Stimulated activated CD8-positive, alpha-beta memory T cell treated with anti-CD3 and anti-CD28 coated beads, Interleukin-15, amount 100 ng/mL, for 4 hours (primary cell): ENCODE measurements at places on chromosomes 4 and X.
A peak's percentile ranks its signal among the peaks of the same experiment; 100 is the strongest.

- no peak for DNase-seq
Observed at GRCh38 chr4:95742179-95742578, 97.7 kb upstream of the PDHA2 start.

- no peak for DNase-seq
Observed at GRCh38 chrX:47283015-47283771, 50.4 kb downstream of the USP11 start.

GRCh38 chr4:182448281-182449151 is 205.3 kb downstream of the TENM3 start:
- DNase-seq: peak; percentile 1

DNA sequence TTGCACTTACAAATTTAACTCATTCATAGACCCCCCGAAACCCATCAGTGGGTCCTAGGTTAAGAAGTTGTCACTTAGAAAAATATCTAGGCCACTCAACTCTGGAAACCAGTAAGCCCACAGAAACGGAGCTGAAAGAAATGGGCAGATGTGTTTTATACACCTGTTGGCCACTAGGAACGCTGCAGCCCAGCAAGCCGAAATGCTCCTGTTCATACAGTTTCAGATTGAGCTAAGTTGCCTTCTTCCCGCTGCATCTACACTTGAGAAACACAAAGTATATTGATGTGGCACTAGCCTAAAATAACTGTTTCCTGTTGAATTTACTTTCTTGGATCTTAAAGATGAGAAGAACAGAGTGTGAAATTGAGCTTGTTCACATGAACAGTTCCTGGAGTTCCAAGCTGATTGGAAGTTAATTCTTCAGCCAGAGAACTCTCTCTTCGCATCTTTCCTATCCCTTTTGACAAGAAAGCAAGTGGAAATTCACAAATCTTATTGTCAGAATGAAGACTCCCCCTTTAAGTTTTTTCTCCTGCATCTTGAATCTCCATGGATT is 174.1 kb downstream of the RBMX2 start:
- DNase-seq: no peak

DNA sequence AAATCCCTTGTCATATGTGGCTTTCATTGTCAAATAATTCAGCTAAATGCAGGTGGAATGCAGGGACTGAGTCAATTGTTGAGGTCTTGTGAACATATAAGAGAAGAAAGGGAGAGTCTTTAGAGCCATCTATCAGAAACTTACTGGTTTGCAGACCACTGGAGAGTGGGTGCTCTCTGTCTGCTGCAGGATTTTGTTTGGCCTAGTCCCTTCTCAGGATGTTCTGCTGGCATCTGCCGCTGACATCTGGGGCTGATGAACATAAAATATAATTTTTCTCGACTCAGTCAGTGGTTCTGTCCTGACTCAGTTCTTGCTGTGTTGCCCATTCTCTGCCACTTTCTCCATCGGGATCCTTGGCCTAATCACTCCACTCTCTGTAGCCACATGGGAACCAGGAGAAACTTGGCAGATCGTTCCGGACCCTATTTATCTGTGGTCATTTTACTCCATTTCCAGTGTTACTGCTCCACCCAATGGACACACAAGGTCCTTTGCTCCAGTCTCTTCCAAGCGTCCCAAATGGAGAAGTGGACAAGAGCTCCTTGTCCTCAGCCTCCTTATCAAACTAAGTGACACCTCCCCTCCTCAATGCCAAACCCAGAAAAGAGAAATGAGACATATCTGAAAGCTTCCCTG is 436.2 kb downstream of the FAT4 start:
- DNase-seq: no peak

DNA sequence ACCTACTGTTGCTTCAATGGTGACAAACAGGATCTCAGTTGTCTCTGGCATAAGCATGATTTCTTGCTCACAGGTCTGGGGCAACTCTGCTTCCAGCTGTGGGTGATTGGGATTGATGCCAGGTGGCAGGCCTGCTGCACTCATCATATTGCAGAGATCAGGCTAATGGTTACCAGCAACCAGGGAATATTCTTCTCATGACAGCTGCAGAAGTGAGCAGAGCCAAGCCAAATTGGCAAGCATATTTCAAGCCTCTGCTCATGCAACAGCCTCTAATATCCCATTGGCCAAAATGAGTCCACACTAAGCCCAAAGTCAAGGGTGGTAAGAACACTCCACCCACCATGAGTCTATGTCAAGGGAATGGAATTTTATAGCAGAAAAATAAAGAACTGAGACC is 26.7 kb upstream of the TBC1D19 start:
- DNase-seq: no peak

DNA sequence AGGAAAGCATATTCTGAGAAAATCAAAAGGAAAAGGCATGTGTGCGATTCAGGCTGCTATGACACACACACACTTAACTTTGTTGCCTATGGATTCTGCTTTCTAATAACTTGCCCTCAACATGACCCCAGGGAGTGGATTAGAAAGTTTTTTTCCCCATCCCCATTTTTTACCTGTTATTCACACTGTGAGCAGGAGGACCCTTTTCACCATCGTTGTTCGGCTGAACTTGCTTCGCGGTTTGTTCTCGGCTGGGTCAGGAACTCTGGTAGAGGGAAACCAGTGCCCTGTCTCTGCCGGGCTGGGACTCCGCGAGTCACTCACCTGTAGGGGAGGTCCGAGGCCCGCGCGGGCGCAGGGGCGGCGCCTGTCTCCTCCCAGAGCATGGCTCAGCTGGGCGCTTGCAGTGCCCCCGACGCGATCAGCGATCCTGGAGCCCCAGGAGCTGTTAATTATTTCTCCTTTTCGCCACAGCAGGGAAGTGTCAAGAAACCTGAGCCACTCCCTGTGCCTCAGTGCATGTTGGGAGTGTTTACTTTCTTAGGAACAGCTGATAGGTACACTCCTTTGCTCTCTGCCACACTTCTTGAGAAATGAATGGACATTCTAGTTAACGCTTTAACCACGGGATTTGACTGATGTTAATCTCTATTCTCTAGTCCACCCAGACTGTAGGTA is at the start of gene RASSF6:
RASSF6 (minus strand) TSS at position 322 of the 678 bp plus-strand sequence. CDS start 8,641 bp downstream, outside the sequence.
- no peak for DNase-seq

DNA sequence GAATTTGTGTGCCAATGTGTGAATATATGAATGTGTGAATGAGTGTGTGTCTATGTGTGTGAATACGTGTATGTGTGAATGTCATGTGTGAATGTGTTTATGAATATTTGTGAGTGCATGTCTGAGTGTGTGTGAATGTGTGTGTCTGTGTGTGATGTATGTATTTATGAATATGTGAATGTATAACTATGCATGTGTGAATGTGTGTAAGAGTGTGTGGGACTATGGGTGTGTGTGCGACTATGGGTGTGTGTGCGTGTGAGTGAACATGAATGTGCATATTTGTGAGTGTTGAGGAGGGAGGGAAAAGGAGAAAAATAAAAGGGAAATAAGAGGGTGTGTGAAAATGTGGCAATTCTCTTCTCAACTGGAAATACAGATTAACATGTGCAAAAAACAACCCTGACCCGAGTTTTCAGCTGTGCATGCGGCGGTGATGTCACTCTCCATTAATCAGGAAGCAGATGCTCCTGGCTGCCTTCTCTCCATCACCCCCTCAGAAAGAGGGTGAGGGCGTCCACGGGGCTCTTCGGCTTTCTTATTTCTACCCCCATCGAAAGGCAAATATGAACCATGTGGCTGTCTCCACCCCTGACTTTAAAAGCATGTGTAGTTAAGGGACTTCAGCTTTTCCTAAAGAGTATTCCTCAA is 219.8 kb downstream of the MAML3 start:
- DNase-seq: no peak

- DNase-seq: no peak
Observed at GRCh38 chrX:52608961-52609360, 45.7 kb downstream of the SSX7 start.

GRCh38 chrX:150649096-150649870 is 43.9 kb upstream of the MTMR1 start:
- DNase-seq: no peak

DNA sequence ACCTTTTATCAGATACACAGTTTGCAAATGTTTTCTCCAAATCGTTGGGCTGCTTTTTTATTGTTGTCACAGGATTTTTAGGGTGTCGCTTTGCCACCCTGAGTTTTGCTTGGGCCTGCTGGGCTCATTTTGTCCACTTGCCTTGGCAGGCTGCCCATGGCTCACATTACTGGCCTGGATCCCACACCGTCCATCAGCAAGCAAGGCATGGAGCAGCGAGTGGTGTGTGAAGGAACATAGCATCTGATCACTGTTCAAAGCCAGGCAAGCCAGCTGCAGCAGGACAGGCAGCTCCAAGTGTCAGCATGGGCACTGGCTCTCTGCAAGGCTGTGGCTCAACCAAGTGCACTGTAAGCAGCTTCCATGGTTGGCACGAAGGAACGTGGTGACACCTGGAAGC is 261.4 kb upstream of the TECRL start:
- no peak for DNase-seq

- no peak for DNase-seq
Observed at GRCh38 chr4:72390409-72390808, 178.6 kb downstream of the ADAMTS3 start.

DNA sequence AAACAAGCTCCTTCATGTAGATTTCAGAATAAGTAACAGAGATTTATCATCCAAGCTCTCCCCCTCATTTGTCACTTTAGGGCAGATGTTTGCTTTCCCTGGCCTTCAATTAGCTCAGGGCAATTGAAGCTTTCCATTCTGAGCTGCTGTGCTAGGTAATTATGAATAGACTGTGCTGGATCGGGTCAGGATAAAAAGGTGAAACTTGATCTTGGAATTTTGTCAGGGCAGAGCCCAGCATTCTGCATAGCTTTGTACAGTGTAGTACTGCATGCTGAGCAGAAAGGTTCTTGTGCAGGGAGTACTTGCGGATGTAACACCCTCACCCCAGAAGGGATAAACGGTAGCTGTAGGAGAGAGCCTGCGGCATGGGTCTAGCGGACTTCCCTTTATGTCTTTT is 64.0 kb upstream of the CLDN34 start:
- DNase-seq: no peak

DNA sequence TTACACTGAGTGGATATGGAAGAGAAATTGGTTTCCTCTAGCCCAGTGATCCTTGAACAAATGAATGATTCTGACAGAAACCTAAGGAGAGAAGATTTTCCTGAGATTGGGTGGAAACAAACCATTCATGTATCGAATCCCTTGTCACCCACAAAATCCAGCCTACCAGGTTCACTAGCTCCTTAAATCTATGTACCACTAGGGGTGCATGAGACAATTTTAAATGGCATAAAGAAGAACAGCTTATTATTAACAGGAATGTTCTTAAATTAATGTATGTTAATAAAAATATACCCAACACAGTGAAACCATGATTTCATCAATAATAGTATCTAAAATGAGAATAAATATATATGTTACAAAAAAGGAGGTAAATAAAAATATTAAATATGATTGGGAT is 118.4 kb upstream of the LNX1 start:
- DNase-seq: no peak

DNA sequence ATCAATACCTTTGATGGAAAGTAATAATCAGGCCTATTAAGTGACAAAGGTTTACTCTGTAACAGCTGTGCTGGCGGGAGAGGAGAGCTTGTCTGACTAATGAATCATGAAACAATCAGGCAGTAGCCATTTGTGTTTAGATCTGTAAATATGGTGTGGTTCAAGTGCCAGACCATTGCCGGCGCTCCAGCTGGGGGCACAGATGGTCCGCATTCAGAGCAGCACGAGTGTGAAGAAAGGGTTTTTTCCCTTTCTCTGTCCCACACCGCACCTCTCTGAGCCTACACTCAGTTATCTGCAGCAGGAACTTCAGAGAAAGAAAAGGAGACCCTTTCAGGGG is 111.3 kb upstream of the PAQR3 start:
- no peak for DNase-seq

- DNase-seq: no peak
Observed at GRCh38 chr4:188092824-188093223, 16.6 kb downstream of the TRIML2 start.

DNA sequence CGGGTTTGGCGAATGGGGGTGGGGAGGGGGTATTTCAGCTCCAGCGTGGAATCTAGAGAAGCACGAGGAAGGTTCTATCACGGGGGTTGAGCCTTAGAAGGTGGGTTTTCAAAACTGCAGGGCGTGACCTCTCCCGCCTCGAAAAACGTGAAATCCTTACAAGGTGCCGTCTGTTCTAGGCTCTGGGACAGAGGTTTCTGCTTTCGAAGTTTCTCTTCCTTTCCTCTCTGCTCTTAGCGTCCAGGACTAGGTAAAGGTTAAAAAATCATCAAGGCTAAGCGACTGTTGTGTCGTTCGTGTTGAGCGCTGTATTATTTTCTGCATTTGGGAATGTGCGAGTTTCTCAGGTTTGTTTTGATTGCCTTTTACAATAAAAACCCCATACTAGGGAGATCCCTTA is 1.1 kb downstream of the FHL1 start:
- DNase-seq: no peak

DNA sequence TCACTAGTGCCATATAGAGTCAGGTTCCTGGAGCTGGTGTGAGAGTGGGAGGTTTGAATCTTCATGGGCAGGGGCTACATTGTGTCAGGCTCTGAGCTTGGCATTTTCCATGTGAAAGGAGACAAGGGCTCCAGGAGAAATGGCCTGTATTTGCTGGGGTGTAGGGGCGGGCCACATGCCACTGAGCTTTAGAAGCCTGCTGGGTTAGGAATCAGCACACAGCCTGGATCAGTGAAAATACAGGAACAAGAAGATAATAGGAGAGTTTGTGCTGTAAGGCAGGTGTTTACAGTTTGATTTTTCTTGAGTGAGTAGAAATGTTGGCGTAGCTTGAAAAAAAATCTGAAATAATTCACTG is 35.4 kb downstream of the TBC1D14 start:
- DNase-seq: no peak

- DNase-seq: no peak
Observed at GRCh38 chr4:26326791-26327190, 6.0 kb downstream of the RBPJ start.

DNA sequence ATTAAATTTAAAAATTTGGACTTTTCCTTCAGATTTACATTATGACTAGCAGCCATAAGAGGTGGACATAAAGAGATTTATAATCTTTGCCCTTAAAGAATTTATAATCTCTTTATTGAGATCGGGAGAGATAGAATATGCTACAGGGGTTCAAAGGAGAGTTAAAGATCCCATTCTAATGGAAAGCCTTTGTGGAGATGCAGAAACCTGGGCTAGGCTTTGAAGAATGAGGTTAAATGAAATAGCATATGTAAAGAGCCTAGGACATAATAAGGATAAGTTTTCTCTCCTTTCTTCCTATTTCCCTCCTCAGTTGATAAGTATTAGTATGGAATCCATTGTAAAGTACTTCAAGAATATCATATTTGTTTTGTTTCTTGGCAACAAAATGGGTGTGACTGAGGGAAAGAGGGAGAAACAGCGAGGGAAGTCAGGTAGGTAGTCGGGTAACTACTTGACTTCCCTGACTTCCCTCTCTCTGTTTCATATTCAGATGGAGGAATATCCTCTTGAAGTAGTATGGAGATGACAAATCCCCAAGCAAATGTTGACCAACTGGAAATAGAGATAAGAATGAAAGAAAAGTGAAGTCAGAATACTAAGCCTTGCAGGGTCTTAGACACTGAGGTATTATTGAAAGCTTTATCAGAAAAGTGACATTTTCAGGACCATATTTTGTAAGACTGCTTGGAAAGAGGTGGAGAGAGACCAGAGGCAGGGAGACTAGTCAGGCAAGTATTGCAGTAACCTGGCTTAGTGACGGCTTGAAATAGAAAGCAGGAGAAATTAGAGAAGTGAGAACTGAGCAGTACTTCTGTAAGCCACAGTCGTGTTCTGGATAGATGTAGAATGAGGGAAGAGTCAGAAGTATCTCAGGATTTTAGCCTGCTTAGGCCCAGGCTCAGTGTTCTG is 82.9 kb downstream of the PDLIM5 start:
- no peak for DNase-seq
